ENCODE measurements at places on chromosomes 12 and 14.
A peak's percentile ranks its signal among the peaks of the same experiment; 100 is the strongest.

GRCh38 chr12:29756741-29757390 lies 26.9 kb downstream of the TMTC1 start:
- DNase-seq = no peak

- no peak for DNase-seq
Measured at GRCh38 chr14:79378020-79378419, 833.3 kb downstream of the DIO2 start.

- DNase-seq = no peak
Measured at GRCh38 chr14:66859063-66859671, 330.1 kb upstream of the GARIN2 start.

GRCh38 chr14:43418324-43418723 lies 1088.8 kb downstream of the FSCB start:
- no peak for DNase-seq

DNA sequence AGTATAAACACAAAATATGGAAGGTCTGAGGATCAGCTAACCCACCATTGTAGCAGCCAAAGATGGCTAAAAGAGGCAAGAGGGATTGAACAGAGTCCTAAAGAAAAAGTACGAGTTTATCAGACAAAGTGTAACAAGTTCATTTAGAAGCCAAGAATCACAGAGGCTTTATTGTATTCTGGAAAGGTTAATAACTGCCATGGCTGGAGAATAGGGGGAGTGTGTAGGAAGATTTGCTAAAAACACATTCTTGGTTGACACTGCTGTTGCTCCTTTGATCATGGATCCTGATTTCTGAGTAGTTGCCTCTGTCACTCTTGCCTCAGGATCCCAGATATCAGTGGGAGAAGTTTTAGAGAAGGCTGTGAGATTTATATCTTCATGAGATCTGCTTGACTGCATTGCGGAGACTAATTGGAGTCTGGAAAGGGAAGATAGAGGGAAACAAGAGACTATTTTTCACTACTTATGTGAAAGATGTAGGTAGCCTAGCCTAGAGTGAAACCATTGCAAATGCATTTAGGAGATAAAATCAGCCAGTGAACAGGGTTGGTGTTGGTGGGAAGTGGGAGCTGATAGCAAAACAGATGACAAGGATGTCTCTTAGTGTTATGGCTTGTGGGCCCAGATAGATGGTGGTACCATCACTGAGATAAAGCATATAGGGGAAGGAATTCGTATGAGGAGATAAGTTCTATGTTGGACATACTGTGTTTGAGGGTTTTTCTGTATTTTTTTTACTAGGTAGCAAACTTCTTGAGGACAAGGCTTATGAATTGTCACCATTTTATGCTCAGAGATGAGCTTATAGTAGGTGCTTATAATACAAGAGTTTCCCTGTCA lies 402.9 kb upstream of the PDE3A start:
- no peak for DNase-seq

- DNase-seq = no peak
Measured at GRCh38 chr14:66445936-66446335, 40.2 kb upstream of the CCDC196 start.

DNA sequence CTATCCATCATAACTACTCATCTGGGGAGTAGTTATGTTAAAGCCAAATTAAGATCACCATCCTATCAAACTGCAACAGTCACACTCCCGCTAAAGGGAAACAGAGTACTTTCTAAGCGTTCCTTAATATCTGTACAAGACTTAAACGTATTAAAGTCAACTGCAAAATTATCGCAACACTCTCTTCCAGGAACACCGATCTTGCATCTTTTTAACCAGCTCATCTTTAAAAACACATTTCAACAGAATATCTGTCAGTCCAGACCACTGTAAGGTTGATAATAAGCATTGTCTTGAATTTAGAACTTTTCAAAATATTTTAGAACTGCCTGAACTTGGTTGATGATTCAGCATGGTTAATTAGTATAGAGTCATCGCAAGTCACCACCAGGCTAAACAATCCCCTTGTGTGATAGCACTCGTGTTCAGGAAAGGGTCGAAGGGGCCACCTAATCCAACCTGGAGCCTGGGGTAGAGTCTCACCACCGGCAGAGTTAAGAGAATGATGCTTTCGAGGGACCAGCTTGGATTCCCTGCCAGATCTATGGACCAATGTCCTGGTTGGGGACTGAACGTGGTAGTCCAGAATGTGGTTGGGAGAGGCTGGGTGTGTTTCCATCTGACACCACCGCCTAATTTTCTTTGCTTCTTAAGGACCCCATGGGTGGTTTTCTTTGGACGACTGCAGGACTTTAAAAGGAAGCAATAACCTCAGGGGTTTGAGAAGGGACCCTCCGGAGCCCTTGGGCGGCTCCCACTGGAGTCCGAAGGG lies 890 bp downstream of the SPTLC2 start:
- DNase-seq = no peak

DNA sequence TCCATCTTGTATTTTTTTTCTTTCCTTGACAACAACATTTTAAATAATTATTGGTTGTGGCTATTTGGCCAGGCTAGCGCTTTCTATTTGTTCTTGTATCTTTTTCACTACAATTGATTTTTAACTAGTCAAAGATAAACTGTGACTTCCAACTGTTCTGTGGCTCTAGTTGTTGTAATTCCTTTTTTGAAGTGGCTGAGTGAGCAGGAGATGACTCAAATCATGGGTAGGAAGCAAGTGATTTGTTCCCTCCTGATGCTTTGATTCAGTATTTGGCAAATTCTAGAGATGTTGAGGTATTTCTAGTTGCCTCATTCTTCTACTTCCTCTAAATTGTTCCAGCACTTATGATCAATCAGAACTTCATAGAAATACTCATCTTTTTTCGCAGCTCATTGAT lies 633.5 kb downstream of the RERGL start:
- DNase-seq = no peak

DNA sequence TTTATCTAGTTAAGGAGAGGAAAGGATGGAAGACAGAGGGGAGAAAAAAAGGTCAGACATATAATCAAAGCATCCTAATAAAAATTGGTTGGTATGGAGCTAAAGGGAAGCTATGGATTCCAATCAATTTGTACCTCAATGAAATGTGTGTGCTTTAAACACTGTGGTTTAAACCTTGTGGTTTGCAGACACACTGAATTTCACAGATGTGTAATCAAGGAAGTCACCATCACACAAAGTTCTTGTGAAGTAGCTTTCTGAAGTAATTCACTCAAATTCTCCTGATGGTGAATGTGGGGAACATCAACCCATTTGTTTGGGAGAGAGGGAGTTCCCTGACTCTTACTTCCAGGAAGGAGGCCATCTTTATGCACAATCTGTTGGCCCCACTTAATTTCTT lies 243.3 kb upstream of the KRR1 start:
- DNase-seq = peak; percentile 48

- no peak for DNase-seq
Measured at GRCh38 chr12:42240131-42240750, 2.2 kb upstream of the YAF2 start.

DNA sequence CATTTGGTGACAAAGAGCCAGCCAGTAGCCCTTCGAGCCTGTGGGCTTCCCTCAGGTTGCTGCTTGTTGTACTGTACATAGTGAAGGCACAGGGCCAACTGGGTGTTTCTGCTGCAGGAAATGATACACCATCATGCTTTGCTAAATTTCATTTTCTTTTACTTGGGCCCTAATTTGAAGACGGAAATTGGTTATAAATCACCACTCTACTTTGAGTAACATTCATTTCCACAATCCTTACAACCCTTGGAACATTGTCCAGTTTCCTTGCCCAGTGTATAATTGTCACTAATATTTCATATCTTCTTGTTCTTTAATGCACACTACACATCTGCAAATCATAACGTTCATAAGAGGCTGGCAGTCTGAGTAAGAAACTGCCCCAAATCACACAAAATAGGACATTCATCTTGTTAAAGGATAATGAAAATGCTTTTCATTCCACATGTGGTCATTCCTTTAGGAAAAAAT lies 30.2 kb downstream of the MSRB3 start:
- DNase-seq = no peak

GRCh38 chr14:72582582-72582981 lies 311.3 kb downstream of the DPF3 start:
- peak; percentile 26 for DNase-seq

DNA sequence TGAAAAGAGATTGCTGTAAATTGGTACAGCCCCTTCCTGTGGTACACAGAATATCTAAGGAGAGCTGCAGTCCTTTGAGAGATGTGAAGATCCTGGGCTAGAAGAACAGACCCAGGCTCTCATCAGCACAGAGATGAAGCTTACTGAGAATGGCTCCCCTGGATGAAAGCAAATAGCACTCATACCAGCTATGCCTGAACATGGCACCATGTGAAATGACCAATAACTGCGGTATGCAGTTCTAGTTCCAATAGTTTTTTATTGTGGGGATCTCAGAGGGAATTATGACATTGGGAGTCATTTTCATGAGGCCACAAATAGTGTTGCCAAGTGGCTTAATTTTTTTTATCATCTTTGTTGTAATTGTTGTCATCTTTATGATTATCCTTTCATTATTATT lies 15.4 kb upstream of the TRHDE start:
- no peak for DNase-seq

- no peak for DNase-seq
Measured at GRCh38 chr14:69712599-69713088, 54.3 kb upstream of the SRSF5 start.

GRCh38 chr12:93679308-93679925 lies 2.2 kb downstream of the CRADD start:
- DNase-seq = no peak

DNA sequence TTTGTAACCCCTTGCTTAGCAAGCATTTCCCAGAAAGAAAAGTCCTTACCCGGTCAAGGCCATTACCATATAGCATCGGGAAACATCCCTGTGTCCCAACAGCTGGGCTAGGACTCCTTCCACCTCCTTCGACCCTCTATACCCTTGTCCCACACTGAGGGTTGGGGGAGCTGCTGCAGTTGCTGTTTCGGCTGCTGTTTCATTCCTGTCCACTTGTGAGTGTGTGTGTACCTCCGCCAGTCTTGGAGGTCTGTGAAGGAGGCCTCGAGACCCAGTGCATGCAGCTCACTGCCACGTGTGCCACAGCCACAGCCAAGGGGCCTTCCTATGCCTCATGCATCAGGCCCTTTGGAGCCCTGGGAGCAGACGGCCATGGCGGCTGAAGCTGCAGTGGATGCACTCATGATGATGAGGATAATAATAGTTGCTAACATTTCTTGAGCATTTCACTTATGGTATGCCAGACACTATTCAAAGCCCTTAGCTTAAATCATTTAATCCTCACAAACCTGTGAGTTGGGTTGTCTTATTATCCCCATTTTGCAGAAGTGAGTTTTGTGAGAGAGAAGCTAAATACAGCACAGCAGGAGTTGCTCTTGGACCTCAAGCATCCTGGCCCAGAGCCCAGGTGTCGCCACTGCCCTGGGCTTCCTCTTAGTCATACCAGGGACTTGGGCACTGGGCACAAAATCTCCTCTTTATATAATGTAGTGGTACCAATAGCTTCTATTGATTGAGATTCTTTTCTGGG lies 156.5 kb downstream of the PRKCH start:
- peak; percentile 41 for DNase-seq

- DNase-seq = no peak
Measured at GRCh38 chr14:22375321-22375930, 213.6 kb downstream of the DAD1 start.

- DNase-seq = no peak
Measured at GRCh38 chr12:17322090-17322489, 716.1 kb upstream of the LMO3 start.

- DNase-seq = no peak
Measured at GRCh38 chr12:123873793-123874192, 98.8 kb downstream of the CCDC92 start.

GRCh38 chr12:110766311-110767154 lies 23.8 kb upstream of the PPP1CC start:
- no peak for DNase-seq

GRCh38 chr14:68654471-68654941 lies 138.4 kb downstream of the ZFP36L1 start:
- no peak for DNase-seq

DNA sequence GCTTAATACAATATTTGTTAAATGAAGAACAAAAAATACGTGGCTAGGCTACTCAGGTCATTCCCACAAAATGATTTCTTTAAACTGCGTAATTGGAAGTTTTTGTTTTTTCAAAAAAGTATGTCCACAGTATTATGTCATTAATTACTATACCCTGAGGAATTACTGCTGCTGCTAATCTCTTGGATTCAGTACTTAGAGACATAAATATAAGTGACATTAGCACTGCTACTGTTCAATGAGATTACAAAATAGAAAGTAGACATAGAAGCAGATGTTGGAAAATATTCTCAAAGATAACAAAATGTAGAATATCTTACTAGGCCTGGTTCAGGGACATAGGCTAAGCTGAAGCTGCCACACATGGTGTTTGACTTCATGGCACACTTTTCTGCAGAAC lies 36.3 kb downstream of the HMGA2 start:
- DNase-seq = no peak

- no peak for DNase-seq
Measured at GRCh38 chr14:78075555-78076277, 94.5 kb upstream of the NRXN3 start.

DNA sequence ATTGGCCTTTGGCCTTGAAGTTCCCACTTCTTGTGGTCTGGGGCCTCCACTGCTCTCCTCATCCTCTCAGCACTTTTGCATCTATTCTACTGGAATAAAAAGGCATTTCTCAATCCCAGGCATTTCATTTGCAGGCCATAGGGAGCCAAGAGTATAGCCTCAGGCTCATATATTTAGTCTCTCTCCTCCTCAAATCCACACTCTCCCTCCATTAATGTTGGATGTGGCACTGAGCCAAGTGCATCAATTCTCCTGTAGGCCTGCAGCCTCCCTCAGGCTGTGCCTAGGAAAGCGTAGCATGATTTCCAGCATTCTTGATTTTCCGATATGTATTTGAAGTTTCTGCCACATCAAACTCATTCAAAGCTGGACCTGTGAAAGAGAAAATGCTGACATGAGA lies 211.5 kb upstream of the CPNE8 start:
- no peak for DNase-seq

GRCh38 chr12:8822298-8822697 lies at the start of gene A2ML1:
A2ML1 (plus strand) TSS chr12:8822621; CDS start chr12:8822652, 31 bp downstream.
- no peak for DNase-seq

DNA sequence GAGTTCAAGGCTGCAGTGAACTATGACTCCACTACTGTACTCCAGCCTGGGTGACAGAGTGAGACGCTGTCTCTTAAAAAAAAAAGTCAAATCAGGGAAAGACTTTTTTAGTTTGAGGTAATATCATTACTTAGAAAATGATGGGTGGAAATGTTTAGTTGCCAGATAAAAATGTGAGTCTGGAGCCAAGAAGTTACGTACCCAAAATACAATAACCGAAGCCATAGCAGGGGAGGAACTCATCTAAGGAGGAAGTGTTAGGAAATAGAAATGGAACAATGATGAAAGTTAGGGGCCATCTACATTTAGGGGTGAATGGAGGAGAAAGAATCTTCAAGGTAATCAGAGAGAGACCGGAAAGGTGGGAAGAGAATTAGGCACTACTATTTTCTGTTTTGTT lies 98.8 kb downstream of the DACT1 start:
- no peak for DNase-seq

DNA sequence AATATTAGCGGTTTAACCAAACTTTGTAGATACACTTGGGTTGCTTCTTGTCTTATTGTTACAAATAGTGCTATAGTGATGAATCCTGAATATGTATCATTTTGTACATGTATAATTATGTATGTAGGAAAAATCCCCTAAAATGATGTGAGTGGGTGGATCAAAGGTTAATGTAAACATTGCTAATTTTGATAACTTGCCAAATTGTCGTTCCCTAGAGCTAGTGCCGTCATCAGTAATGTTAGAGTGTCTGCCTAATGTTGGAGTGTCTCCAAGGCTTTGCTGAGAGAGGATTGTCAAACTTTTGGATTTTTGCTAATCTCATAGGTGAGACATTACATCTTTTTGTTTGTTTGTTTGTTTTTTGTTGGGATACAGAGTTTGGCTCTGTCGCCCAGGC lies 44.4 kb downstream of the AEBP2 start:
- DNase-seq = no peak

GRCh38 chr12:39006286-39006685 lies 100.9 kb upstream of the CPNE8 start:
- DNase-seq = no peak

Measured in activated CD4-positive, alpha-beta T cell treated with anti-CD3 and anti-CD28 coated beads, Interleukin-2, Interleukin-4, amounts not matched to agents 100 ng/mL and 50 ng/mL, durations not matched to agents 16 hours and 8 hours (primary cell).